Hematopoietic multipotent progenitor cell treated with erythropoietin and hydrocortisone succinate and interleukin-3 and kit ligand, for 17 days (in vitro differentiated cells): ENCODE measurements at places on chromosomes 5 and 9.

GRCh38 chr9:90830977-90831376, 29.4 kb downstream of the SYK start:
- DNase-seq = no peak

DNA sequence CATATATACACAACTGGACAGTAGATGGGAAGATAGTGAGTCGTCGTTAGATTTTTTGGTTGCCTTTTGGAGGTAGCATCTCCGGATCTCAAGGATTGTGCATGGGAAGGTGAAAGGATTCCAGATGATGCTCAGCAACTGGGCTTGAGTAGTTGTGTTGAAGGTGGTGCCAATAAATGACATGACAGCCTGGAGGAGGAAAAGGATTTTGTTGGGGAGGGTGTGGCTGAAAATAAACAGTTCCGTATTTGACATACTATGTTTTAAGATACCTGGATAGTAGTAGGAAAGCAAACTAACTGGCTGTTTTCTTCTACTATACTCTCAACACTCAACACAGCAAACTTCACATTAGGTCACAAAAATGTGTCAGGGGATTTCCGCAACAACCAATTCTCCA, 62.4 kb downstream of the SREK1 start:
- no peak for DNase-seq

DNA sequence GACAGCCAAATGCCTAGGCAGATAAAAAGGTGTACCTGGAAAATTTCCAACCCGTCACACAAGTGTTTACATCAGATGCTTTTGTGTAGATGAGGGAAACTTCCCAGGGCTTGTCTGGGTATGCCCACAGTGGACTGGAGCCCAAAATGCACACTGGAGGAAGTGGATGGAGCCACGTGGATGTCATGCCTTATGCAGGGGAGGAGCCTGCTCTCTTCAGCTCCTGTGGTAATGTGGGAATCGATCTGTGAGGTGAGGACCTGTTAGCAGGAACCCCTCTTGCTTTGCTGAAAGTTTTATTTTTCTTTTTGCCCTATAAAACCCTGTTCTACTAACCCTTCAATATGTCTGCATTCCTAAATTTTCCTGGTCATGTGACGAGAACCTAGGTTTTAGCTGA, 439.2 kb upstream of the CDH9 start:
- no peak for DNase-seq

- DNase-seq = no peak
Observed at GRCh38 chr5:34570721-34571676, 85.1 kb upstream of the RAI14 start.

DNA sequence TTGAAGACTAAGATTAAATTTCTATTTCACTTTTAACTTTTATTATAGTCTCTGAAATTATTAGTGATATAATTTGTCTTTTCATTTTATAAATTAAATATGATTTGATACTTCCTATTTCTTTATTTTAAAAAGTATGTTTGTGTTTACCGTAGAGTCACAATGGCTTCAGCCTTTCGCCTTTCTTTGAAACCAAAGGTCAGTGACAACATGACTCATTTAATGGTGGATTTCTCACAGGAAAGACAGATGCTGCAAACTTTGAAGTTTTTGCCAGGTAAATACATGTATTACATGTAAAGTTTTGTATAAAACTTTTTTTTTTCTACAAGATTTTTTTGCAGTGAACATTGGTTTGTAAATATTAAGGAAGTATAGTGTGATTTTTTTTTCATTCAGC, 36.4 kb downstream of the FSD1L start:
- no peak for DNase-seq

DNA sequence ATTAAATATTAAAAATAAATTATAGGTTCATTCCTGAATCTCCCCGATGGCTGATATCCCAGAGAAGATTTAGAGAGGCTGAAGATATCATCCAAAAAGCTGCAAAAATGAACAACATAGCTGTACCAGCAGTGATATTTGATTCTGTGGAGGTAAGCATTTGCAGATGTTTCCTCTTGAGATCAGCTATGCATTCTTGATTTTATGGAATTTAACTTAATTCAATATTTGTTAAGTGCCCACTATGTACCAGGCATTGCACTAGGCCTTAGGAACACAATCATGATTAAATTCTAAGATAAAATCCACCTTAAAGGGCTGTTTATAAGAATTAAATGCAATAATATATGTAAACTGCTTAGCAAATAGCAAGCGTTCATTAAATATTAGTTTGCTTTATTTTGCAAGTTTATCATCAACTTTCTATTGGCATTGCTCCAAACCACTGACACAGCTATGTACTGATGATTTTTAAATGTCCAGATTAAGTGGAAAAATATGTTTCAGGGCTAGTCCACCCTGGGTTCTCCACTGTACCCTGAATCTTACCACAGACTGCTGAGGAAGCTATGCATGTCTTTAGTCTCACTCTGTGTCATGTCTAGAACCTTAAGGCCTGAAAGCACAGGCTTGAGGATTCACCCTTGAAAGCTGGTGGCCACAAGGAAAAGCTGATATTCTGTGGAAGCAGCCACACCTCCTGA, 33.2 kb downstream of the SLC22A4 start:
- peak; percentile 49 for DNase-seq

- peak; percentile 78 for DNase-seq
Observed at GRCh38 chr9:130461218-130461630, 16.5 kb downstream of the ASS1 start.

DNA sequence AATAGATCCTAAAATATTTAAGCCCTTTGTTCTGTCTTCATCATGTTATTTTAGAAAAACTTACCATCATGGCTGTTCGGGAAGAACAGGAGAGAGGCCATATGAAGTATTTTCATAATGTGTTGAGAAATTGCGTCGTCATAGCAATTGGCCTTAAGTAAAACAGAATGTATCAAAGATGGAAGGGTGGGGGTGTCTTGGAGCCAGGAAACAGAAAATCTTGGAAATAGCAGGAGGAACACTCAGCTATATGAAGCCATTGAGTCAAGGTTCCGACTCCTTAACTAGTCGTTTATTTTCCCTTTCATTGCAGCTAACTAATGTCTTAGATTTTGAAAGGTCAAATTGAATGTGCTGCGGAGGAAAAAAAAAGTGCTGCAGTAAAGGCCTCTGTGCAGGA, 1.3 kb downstream of the SPTAN1 start:
- DNase-seq = no peak

DNA sequence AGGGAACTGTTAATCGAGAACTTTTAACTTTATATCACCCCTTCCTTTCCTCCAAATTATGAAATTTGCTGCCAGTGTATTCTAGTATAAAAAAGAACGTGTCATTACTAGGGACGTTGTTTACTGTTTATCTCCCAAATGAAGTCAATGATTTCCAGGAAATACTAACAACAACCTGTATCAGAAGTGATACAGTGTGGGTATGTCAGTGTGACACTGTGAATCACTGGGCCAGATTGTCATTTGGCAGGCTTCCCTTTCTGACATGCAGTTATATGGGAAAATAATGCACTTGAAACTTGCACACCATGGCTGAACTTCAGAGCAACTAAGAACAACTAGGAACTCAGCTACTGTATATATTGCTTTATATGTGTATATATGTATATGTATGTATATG, 12.6 kb downstream of the ZNF462 start:
- no peak for DNase-seq

GRCh38 chr5:54469622-54470021, 14.1 kb downstream of the HSPB3 start:
- DNase-seq = no peak

GRCh38 chr5:38497946-38498345, 58.5 kb downstream of the LIFR start:
- DNase-seq = no peak

- no peak for DNase-seq
Observed at GRCh38 chr9:4389755-4390154, 89.9 kb upstream of the GLIS3 start.

DNA sequence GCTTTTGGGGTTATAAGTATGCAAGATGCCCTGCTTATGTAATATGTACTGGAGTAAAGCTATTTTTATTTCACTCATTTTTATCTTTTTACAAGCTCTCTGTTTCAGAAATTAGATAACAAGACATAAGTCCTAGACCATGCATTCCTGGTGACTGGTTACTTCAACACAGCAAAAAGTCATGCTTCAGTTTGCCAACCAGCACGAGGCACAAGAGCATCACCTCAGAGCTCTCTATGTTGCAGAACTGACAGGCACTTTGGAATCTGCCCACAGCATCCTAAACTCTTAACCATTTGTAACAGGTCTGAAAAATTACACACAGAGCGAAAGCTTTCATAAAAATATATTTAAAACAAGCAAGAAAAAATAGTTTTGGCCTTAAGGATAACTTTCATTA, 112.8 kb downstream of the MARCHF11 start:
- no peak for DNase-seq

- no peak for DNase-seq
Observed at GRCh38 chr9:130745829-130746228, 52.2 kb downstream of the EXOSC2 start.

GRCh38 chr9:129078691-129079503, 2.0 kb upstream of the DOLPP1 start:
- DNase-seq = no peak

GRCh38 chr5:177304392-177305119, 957 bp downstream of the PRELID1 start:
- DNase-seq = no peak

DNA sequence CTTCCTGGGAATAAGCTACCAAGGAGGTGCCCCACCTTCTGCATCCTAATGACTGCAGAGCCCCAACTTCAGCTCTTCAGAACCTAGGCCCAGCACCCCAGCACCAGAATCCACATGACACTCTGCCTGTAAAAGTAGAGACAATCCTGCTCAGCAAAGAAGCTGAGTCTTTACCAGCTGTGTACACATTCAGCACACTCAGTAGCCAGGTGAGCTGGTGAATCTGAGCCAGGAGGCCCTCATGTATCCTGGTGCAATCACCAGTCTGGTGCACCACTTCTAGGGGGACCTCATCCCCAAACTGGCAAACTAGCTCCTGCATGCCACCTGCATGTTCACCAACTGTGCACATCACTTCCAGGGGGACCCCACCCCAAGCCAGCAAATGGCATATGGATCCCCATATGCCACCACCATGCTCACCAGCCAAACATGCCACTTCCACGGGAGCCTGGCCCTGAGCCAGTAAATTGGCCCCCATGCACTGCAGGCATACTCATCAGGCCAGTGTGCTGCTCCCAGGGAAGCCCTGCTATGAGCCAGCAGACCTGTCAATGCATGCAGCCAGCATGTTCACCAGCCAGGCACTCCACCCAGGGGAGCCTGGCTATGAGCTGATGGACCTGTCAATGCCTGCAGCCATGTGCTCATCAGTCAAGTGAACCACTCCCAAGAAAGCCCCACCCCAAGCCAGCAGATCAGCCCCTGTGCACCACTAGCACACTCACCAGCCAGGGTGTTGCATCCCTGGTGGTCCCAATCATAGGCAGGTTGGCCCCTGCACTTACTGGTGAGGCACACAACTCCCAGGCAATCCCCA, 15.6 kb upstream of the BTNL9 start:
- no peak for DNase-seq

DNA sequence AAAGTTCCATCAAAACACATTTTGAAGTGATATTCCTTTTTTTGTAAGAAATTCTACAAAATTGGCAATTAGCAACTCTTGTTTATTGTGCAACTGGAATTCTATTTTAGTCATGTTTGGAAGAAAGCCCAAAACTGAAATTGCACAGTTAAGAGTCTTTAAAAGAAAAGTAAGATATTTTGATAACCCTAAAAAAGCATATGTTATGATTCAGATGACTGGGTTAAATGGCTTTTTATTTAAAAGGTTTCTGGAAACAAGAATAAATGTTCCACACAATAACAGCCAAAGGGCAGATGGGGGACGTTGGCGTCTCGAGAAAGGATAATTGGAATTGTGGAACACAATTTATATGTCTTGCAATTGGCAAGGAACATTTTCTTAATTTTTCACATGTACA, 275.2 kb downstream of the CDH9 start:
- no peak for DNase-seq

DNA sequence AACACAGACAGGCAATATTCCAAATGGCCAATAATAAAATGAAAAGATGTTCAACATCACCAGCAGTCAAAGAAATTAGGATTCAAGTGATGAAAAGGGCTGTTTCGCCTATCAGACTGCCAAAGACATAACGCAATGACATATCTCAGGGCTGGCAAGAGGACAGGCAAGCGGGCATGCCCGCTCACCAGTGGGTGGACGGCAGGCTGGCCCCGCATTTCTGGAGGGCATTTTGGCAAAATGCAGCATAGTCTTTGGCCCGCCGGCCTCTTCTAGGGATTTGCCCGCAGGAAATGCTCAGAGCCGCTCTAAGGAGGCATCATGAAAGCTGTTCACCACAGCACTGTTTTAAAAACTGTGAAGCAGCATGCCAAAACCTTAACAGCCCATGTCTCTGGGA, 1.4 kb upstream of the PPP1R26 start:
- no peak for DNase-seq

- peak; percentile 74 for DNase-seq
Observed at GRCh38 chr5:181194489-181195248, 10.3 kb downstream of the TRIM7 start.

DNA sequence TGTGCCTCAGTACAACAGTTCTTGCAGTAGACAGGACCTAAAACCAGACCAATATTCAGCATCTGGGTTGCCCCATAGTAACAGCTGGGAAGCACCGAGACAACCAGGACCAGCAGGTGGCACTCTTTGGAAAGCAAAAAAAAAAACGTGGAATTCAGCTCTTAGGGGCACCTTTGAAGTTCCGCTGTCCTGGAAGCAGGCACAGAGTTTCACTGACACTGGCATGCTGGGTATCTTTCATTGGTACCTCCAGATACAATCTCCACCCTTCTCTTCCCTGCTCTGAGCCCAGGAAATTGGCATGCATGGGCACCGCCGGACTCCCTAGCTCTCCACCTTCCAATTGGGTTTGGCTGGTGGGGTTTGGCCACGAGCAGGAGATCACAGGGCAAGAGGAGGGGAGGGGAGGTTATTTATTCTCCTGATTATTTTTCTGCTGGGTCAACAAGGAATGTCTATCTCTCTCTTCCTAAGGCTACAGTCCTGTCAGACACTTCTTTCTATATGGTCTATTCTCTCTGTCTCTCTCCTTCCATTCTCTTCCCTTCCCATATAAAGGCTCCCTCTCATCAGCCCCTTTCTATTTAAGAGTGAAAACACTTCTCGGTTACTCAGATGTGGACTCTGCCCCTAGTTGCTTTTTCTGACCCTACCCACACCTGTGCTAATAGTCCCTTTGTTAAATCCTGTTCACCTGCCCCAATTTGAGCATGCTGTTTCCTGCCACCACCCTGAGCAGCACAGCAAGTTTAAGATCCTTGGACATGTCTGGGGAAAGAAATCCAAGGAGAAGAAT, 1.9 kb upstream of the IDNK start:
- peak; percentile 74 for DNase-seq

GRCh38 chr9:134335486-134336220, 9.4 kb downstream of the RXRA start:
- no peak for DNase-seq

DNA sequence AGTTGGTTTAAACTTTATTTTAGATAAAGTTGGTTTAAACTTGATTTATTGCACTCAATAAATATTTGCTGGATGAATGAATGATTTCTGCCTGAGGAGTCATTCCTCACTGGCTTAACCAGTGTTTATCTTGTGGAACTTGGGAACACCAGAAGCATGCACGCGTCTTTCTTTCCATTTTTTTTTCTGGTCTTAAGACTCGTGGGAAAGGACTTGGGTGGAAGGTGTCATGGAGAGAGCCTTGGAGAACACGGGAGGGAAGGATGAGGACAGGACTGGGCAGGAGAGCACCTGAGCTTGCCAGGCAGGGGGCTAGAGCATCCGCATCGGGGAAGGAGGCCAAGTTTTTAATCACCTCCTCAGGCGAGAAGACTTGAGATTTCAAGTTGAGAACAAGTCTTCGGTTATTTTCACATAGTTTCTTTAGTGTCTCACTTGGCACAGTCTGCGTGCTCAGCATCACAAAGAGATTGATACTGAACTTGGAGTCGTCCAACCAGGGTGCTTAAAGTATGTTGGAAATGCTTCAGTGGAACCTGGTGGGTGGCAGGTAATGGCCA, 144.2 kb downstream of the PDZD2 start:
- no peak for DNase-seq
